Activated T-cell treated with anti-CD3 and anti-CD28 coated beads, Interleukin-2, amount 50 U/mL, for 4 hours (primary cell): ENCODE measurements at places on chromosomes 11 and 22.

GRCh38 chr11:67276781-67277230 is 10.5 kb downstream of the GRK2 start:
- no peak for DNase-seq

- DNase-seq = no peak
Measured at GRCh38 chr11:2482745-2483144, 37.9 kb downstream of the KCNQ1 start.

GRCh38 chr11:76649851-76650372 is 20.6 kb downstream of the LRRC32 start:
- DNase-seq = no peak

DNA sequence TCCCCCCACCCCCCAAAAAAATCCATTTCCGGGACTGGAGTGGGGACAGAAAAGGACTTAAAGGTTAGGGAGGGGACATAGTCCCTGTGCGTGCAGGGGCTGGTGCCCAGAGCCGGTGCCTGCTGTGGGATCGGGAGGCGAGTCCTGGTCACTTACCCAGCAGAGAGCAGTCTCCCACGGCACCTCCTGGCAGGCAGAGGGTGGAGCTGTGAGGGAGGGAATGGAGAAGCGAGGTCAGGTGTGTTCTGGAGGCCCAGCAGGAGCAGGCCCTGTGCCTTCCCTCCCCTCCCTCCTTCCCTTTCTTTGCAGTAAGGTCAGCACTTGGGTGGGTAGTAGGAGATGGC is 28.4 kb downstream of the SHANK3 start:
- DNase-seq = no peak

DNA sequence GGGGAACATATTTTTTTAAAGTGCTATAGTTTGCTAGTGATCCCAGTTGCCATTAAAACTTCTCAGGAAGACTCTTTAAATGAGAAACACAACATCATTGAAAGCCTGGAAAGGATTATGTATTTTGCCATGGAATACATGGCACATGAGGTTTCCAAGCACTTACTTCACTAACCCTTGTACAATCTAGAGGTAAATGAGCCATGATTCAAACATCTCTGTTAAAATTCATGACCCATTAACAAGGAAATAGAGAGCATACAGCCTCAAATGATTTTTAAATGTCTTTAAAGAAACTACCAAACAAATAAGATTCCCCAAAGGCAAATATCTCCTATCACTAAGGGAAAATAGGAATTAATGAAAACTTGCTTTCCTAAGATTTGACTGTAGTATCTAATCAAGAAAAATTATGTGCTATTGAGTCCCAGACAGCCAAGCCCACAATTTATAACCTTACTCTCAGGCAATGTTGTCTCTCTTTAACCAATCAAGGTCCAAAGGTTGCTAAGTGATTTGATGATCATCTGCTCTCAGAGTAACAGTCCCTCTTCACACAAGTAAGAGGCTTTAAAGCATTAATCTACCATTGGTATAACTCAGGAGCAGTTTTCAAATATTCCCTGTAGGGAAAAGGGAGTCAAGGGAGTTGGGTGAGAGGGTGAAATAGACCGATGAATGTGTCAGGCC is 92.0 kb upstream of the DDI1 start:
- DNase-seq = no peak

DNA sequence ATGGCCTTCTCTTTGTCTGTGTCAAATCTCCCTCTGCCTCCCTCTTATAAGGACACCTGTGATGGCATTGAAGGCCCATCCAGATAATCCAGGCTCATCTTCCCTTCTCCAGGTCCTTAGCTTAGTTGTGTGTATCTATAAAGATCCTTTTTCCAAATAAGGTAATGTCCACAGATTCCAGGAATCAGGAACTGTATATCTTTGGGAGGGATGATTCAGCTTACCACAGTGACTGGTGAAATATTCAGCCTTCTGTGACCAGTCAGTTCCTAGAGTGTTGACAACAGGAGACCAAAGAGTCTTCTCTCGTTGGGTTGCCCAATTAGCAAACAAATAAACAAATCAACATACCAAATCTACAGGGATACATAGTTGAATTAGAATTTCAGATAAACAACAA is 175.8 kb downstream of the MPPED1 start:
- DNase-seq = no peak

GRCh38 chr11:95443386-95443785 is 212.4 kb upstream of the SESN3 start:
- peak; percentile 14 for DNase-seq

GRCh38 chr11:1130276-1131032 is 27.3 kb upstream of the MUC5AC start:
- DNase-seq = no peak

- no peak for DNase-seq
Measured at GRCh38 chr11:133997554-133997953, 40.8 kb upstream of the IGSF9B start.
